ENCODE measurements at places on chromosomes 16 and 17. TPM values are rescaled to one million over a fixed set of nuclear protein-coding genes. Genes with fewer than 3 reads are reported as not detected.

GRCh38 chr17:2197271-2197670 lies 106.3 kb downstream of the SMG6 start:
- no peaks in the 10 kb centered on the region for H3K27me3 ChIP-seq
- no peak overlapping the region for H3K27ac ChIP-seq
- no peak overlapping the region for H3K4me3 ChIP-seq
- DNase-seq: no peak
- peaks cover 11% of the 10 kb centered on the region for H3K4me1 ChIP-seq

LYZL6 gene
- not detected for total RNA-seq

DNA sequence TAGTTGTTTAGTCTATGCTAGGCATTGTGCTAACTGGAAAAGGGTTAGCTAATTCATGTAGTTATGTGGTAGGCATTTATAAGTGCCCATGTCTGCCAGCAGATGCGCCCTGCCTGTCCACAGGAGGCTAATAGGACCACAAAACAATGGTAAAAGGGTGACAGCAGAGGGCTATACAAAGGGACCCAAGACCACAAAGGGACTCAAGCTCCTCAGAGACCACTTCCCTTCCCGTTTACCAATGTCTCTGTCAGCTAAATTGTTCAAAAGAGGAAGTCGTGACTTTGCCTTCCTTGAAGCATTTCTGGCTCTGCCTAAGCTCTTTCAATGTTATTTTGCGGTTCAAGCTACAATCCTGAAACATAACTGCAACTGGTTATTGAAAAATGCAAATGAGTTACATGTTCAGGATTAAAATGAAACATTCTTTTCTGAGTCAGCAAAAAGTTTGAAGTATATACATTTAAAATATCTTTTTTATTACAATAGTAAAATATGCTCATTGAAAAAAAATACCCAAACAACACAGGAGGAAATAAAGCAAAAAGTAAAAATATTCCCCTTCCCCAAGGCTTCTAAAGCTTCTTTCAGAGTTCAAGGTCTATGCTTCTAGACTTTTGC lies 149.2 kb downstream of the MAF start:
- no peaks in the 10 kb centered on the region for H3K4me1 ChIP-seq
- H3K4me3 ChIP-seq: no peak overlapping the region
- no peak overlapping the region for H3K27ac ChIP-seq

DNA sequence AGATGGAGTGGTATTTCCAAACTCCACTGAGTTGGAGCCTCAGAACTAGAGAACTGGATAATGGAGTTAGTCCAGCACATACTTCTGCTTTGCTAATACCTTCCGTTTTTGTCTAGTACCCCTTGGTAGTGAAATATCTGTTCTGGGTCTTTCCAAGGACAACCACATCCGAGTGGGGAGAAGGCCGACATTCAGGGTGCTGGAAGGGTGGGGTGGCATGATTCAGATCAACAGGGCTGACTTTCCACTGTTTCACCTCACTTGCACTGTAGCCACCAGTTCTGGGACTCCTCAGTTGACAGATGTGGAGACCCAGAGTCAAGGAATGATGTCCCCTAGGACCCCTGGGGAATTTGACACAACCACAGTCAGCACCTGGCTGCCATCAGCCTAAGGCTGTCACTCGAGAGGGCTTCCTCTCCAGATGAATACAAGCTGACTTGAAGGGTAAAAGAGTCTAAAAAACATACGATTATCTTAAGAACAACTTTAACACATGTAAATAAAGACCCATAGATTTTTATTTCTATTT lies 84.8 kb upstream of the HNF1B start:
- H3K27ac ChIP-seq: no peak overlapping the region
- no peaks in the 10 kb centered on the region for H3K27me3 ChIP-seq
- no peaks in the 10 kb centered on the region for H3K36me3 ChIP-seq
- no peak overlapping the region for H3K4me3 ChIP-seq

DNA sequence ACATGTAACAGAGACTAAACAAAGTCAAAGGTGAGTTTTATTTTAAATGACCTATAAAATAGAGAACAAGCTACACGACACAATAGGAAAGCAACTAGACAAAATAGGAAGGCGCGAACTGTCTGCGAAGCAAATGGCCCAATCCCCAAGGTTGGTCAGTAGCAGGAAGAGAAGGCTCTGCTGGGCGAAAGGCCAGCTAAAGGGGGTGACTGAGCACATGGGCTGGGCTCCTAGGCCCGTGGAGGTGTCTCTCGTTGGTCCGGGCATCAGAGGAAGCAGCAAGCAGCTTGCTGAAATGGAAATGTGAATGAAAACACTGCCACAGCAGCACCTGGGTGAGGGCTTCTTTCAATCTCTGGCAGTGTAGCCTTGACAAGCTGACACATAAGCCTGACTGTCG lies 129.4 kb downstream of the ZNF778 start:
- H3K4me1 ChIP-seq: peaks cover 13% of the 10 kb centered on the region
- DNase-seq: no peak
- H3K4me3 ChIP-seq: no peak overlapping the region
- H3K27ac ChIP-seq: no peak overlapping the region
- H3K27me3 ChIP-seq: no peaks in the 10 kb centered on the region

DNA sequence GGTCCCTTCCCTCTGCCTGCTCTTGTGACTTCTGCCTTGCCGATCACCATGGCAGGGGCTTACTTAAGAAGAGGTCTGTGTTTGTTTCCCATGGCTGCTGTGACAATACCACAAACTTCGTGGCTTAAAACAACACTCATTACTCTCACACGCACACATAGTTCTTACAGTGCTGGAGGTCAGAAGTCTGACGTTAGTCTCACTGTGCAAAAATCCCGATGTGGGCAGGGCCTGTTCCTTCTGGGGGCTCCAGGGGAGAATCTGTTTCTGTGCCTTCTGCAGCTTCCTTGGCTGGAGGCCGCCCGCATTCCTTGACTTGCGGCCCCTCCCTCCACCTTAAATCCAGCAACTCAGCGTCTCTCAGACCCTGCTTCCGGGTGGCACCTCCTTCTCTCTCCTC lies 249.2 kb upstream of the GSE1 start:
- no peaks in the 10 kb centered on the region for H3K27me3 ChIP-seq
- no peak overlapping the region for H3K27ac ChIP-seq
- H3K36me3 ChIP-seq: no peaks in the 10 kb centered on the region
- H3K4me3 ChIP-seq: no peak overlapping the region
- H3K4me1 ChIP-seq: no peaks in the 10 kb centered on the region

GRCh38 chr17:49255125-49255524 lies 24.5 kb upstream of the PHOSPHO1 start:
- peaks cover 6% of the 10 kb centered on the region for H3K4me1 ChIP-seq
- H3K27me3 ChIP-seq: no peaks in the 10 kb centered on the region
- no peak overlapping the region for H3K27ac ChIP-seq
- H3K4me3 ChIP-seq: no peak overlapping the region

DNA sequence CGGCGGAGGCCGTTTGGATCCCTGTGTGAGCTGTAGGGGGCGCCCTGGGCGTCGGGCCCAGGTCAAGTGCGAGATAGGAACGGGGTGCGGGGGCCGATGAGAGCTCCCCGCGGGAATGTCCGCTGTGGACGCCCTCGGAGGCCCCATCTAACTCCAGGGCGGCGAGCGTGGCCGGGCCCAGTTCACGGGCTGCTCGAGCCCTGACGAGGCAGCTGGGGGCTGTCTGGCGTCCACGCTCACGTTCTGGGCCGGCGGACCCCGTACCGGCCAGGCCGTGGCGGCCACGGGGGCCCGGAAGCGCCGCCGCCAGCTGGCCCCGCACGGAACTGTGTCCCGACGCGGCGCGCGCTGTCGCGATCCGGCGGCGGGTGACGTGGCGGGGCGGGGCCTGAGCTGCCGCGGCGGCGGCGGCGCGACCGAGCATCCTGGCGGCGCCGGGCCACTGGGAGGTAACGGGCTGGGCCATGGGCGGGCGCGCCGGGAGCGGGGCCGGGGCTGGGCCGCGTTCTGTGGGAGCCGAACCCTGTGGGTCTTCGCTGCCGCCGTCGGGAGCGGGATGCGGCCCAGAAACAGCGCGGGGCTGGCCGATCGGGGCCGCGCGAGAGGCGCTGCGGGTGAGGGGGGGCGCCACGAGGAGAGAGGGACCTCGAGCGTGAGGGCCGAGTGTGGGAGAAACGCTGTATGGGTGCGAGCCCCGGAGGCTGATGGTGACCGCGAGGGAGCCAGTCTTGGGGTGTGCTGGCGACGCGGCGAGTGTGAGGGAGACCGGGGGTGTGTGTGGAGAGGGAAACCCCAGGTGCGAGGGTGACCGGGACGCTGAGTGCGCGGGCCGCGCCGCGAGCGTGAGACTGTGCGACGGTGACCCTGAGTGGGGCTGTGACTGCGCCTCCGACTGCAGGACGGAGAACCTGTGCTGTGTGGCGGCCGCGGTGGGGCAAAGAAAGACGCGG lies at the start of gene SLC7A6:
Gene SLC7A6, plus strand, starts transcription at position 399 of the 950 bp plus-strand sequence. CDS start 10,201 bp downstream, outside the sequence.
- H3K36me3 ChIP-seq: peaks cover 20% of the 10 kb centered on the region
- H3K27me3 ChIP-seq: no peaks in the 10 kb centered on the region
- H3K4me3 ChIP-seq: peak within 1 kb of the TSS; percentile 53
- peaks cover 56% of the 10 kb centered on the region for H3K4me1 ChIP-seq
- peak; percentile 78 for DNase-seq

GNG13 gene
- not detected for total RNA-seq

DNA sequence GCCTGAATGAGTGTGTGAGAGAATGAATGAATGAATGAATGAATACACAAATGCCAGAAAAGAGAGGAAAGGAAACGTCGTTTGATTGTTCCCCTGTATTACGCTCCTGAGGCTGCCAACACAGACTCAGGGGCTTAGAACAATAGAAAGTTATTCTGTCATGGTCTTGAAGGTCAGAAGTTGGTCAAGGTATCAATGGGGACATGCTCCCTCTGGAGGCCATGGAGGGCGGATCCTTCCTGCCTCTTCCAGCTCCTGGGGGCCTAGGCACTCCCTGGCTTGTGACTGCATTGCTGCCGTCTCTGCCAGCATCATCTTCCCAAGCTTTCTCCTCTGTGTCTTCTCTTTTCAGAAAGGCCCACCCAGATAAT lies 1.5 kb upstream of the SLC38A8 start:
- H3K27me3 ChIP-seq: no peaks in the 10 kb centered on the region
- no peaks in the 10 kb centered on the region for H3K4me1 ChIP-seq
- no peak overlapping the region for H3K4me3 ChIP-seq
- no peak for DNase-seq

DNA sequence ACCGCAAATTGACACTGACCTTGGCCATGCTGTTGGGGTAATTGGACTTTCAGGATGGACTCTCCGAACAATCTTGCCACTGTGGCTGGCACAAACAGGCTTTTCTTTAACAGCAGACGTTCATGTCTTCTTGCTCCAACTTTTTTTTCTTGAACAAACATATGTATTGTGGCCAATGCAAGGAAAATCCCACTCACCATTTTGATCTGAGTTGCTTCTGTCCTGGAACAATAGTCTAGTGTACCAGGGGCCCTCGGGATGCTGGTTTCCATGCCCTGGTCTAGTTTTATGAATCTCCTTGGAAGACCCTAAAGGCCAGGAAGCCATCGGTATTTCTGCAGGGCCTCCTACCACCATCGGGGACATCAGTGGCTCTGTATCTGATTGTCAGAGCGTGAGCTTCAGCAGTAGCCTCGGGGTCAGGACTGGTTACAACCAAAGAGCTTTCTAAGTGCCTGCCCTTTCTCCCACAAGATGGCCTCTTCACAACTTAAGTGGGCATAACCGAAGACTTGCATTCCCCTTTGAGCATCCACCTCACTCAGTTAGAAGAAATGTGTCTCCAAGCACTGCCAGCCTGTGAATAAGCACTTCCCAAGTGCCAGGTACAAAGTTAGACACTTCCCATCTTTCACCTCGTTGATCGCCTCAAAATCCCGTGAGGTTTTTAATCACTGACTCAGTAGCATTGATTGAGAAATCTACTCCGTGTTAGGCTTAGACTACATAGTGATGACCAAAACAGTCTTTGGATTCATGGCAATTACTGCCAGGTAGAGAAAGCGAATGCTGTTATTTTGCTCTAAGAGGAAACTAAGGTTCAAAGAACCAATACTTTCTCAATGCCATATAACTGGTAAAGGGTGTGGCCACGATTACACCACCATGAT lies 87.0 kb upstream of the TBX2 start:
- no peak overlapping the region for H3K4me3 ChIP-seq
- H3K4me1 ChIP-seq: peaks cover 26% of the 10 kb centered on the region
- H3K27me3 ChIP-seq: no peaks in the 10 kb centered on the region
- no peaks in the 10 kb centered on the region for H3K36me3 ChIP-seq
- no peak for DNase-seq

DNA sequence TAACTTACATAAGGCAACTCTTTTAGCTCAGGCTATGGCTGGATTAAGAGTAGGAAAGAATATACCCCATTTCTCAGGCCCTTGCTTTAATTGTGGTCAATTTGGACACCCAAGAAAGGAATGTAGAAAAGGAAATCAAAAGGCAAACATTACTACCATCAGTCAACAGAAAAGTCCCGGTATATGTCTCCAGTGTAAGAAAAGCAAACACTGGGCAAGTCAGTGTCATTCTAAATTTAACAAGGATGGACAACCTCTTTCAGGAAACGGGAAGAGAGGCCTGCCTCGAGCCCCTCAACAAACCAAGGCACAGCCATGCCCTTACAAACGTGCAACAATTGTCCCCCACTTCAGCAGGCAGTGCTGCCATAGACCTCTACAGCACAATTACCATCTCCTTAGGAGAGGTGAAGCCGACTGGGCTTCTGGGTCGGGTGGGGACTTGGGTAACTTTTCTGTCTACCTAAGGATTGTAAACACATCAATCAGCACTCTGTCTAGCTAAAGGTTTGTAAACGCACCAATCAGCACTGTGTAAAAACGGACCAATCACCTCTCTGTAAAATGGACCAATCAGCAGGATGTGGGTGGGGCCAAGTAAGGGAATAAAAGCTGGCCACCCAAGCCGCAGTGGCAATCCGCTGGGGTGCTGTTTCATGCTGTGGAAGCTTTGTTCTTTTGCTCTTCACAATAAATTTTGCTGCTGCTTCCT lies 12.4 kb downstream of the MRPL58 start:
- no peak for DNase-seq
- H3K27ac ChIP-seq: no peak overlapping the region
- H3K4me1 ChIP-seq: no peaks in the 10 kb centered on the region

HSPB9 gene
- total RNA-seq: not detected

UNC13D gene
- total RNA-seq: 2.1 TPM
